ENCODE measurements at places on chromosomes 12 and 14.

GRCh38 chr14:96224480-96225096 is 19.9 kb downstream of the BDKRB2 start:
- DNase-seq = no peak

GRCh38 chr12:278046-278445 is 15.4 kb upstream of the SLC6A13 start:
- no peak for DNase-seq

DNA sequence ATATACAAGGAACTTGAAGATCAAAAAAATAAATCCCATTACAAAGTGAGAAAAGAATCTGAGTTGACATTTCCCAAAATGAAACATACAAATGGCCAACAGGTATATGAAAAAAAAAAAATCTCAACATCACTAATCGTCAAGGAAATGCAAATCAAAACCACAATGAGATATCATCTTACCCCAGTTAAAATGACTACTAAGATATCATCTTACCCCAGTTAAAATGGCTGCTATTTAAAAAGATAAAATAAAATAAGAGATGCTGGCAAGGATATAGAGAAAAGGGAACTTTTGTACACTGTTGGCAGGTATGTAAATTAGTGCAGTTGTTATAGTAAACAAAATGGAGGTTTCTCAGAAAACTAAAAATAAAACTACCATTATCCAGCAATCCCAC is 44.4 kb downstream of the PLEKHG7 start:
- no peak for DNase-seq

GRCh38 chr12:45203767-45204166 is 12.1 kb upstream of the ANO6 start:
- no peak for DNase-seq

- DNase-seq = no peak
Measured at GRCh38 chr12:50732591-50732990, 31.3 kb upstream of the ATF1 start.

DNA sequence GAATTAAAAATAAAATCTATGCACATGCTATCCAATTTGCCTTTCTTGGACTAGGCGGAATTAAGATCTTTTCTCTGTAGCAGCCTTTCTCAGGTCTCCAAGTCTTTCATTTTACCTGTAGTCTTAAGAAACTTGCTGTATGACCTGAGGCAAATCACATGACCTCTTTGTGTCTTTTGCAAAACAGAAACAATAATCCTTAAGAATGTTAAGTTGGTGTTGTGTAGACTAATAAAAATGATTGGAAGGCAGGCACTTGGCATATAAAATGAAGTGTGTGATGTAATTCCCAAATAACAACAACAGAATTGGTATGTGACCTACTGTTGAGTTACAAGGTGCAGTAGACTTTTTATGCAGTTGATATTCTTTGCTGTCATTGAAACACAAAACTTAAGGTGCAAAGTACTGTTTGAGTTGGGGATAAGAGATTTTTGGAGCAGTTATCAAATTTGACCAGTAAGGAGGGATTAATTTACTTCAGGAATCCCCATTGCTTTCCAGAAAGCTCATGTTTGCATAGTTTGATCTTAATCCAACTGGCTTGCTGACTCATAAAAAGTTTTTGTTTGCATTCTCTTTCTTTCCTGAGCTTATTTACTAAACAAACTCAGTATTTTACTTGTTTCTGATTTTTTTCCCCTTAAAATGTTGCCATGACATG is 51.4 kb downstream of the SUSD6 start:
- no peak for DNase-seq

- no peak for DNase-seq
Measured at GRCh38 chr12:11958221-11959091, 112.3 kb upstream of the BCL2L14 start.

DNA sequence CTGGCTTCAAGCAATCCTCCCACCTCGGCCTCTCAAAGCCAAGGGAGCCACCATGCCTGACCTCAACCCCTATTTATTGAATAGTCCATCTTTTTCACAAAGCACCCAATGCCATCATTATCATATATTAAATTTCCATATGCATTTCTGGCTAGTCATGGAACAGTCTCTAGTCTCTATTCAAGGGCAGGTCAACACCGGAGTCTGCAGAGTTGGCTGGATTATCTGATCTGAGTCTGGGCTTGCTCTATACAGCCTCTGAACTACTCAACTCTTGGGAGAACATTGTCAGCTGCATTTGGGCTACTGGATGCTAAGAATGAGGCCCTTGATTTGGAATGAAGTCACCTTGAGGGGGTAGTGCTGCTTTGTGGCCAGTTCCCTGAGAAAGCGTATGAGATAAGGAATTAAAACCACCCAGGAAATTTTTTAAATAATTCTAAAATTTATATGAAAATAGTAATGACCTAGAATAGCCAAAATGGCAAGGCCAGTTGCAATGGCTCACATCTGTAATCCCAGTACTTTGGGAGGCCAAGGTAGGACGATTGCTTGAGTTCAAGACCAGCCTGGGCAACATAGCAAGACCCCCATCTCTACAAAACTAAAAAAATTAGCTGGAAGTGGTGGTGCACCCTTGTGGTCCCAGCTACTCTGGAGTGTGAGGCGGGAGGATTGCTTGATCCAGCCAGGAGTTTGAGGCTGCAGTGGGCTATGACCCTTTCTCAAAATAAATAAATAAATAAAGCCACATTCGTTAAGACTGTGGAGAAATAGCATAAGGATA is 6.9 kb upstream of the NAA25 start:
- DNase-seq = no peak

DNA sequence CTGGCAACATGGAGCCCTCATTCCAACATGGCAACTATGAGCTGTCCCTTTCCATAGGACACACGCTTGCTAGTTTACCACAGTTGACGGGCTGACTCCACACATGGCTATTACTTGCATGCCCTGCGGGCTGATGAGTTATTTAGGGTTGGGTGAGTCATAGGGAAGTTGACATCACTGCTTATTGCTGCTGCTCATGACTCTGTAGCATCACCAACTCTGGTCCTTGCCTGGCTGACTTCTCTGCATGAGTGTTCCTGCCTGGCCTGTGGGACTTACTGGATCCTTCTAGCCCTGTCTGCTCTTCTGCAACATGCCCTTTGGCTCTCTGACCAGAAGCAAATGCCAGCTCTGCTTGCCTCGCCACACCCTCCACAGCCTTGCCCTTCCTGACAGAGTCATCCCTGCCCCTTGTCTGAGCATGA is 199.5 kb downstream of the ANO6 start:
- no peak for DNase-seq

Measured in pons (tissue), 1 donor.